ENCODE measurements at places on chromosomes 12 and 14.
A peak's percentile ranks its signal among the peaks of the same experiment; 100 is the strongest.

DNA sequence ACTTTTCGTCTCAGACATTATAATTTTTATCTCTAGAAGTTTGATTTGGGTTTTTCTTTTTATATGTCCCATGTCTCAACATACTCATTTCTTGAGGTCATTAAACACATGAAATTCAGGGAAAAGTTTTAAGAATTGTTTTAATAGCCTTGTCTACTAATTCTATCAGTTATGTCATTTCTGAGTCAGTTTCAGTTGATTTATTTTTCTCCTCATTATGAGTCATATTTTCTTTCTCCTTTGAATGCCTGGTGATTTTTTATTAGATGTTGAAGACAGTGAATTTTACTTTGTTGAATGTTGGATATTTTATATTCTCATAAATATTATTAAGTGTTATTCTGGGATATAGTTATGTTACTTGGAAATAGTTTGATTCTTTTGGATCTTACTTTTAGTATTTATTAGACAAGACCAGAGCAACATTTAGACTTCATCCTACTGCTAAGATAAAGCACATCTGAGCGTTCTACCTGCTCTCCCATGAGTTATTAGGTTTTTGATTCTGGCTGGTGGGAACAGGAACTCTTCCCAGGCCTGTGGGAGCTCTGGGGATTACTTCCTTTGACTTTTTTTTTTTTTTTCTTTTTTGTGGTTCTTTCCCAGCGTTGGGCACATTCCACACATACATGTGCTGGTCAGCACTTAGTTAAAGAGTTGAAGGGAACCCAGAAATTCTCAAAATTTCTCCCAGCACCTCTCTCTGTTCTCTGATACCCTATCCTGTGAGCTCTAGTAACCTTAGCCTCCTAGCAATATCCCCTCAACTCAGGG, 1157.7 kb downstream of the BCL11B start:
- DNase-seq = no peak

DNA sequence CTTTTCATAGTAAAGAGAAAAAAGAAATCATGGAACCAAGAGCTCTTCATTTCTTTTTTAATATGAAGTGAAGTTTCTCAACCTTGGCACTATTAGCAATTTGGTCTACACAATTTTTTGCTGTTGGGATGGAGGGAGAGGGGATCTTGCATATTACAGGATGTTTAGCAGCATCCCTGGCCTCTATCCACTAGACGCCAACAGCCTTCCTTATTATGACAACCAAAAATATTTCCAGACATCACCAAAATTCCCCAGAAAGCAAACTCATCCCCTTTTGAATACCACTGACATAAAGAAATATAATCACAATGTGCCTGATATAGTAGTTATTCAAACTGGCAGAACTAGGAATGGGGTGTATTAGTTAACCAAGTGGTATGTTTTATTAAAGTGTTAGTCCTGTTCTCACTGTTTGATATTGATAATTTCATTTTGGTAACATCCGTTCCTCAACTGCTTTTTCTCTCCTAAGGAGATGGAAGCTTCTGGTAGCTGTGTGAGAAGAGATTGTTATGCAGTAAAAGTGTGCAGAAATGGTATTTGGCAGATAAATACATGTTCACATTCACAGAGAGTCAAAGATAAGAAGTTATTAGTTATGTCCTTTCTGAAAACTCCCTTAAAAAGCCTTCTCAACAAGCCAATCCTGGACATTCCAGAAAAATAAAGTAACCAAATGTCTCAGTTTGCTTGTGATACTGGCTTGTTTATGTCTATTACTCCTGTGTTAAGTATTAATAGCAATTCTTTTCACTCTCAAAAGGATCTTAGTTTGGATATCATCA, 699.9 kb downstream of the C12orf50 start:
- no peak for DNase-seq

DNA sequence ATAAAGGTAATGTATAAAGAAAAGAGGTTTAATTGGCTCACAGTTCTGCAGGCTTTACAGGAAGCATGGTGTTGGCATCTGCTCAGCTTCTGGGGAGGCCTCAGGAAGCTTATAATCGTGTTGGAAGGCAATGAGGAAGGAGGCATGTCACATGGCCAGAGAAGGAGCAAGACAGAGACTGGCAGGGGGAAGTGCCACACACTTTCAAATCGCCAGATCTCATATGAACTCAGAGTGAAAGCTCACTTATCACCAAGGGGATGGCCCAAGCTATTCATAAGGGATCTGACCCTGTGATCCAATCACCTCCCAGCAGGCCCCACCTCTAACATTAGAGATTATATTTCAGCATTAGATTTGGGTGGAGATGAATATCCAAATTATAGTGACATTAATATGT, 26.3 kb downstream of the LDHB start:
- no peak for DNase-seq

GRCh38 chr12:132672116-132672515, 15.0 kb downstream of the POLE start:
- no peak for DNase-seq

GRCh38 chr14:99715266-99716000, 31.3 kb downstream of the CYP46A1 start:
- no peak for DNase-seq

DNA sequence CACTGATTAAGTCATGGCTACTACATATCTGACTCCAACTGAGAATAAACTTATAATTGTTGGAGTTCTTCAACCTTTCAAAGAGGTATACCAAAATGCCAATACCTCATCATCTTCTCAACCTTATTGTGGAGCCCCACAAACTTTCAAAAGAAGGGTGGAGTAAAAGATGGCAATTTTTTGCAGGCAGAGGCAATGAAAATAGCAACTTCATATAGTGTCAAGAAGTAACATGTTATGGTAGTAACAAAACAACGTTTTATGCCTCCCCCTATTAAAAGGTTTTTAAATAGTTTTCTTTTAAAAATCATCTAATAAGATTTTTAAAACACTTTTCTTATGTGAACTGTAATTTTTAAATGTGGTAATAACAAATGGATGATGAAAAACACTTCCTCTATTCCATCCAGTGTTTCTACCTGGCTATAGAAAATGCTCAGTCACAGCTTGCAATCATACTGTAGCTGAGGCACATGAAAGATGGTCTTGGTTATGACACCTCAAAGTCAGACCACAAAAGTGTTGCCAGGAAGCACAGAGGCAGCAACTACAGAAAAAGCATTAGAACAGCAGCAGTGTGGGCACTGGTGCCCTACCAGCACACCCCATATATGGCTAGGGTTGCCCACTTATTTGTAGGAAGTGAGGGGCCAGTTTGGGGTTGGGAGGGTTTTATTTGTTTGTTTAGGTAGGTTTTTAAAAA, 7.0 kb downstream of the PPP1R12A start:
- DNase-seq = no peak

- DNase-seq = peak; percentile 91
Measured at GRCh38 chr12:12428961-12429657, 72.2 kb downstream of the BORCS5 start.

- no peak for DNase-seq
Measured at GRCh38 chr14:72800848-72801370, 93.0 kb downstream of the DPF3 start.

- no peak for DNase-seq
Measured at GRCh38 chr12:111598637-111599452, at the start of gene ATXN2. Gene ATXN2 (minus strand): TSS chr12:111599315. CDS start chr12:111599034, 281 bp downstream.

DNA sequence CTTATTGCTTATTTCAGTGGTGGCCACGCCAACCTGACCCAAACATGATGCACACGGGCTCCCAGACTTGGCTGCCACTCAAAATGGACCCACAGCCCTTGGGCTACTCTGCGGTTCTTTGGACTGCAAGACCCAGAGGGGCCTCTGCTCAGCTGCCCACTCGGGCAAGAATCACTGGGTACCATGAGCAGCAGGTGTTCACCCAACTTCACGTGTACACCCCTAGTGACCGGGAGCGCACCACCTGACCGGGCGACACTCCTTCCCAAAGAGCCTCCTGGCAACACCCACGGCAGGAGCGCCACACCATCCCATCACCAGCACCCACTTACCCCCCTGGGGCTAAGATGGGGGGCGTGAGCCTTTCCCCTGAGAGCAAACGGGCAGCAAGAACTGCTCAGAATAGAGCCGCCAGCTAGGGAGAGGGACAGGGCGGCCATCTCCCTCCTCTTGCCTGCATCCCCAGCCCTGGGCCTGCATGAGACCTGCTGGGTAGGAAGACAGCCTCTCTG, 32.0 kb downstream of the CCNK start:
- DNase-seq = no peak

DNA sequence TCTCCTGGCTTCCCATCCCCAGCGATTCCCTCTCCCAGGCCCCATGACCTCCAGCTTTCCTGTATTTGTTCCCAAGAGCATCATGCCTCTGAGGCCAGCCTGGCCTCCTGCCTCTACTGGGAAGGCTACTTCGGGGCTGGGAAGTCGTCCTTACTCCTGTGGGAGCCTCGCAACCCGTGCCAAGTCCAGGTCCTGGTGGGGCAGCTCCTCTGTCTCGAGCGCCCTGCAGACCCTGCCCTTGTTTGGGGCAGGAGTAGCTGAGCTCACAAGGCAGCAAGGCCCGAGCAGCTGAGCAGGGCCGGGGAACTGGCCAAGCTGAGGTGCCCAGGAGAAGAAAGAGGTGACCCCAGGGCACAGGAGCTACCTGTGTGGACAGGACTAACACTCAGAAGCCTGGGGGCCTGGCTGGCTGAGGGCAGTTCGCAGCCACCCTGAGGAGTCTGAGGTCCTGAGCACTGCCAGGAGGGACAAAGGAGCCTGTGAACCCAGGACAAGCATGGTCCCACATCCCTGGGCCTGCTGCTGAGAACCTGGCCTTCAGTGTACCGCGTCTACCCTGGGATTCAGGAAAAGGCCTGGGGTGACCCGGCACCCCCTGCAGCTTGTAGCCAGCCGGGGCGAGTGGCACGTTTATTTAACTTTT, 14.3 kb downstream of the C12orf43 start:
- no peak for DNase-seq

DNA sequence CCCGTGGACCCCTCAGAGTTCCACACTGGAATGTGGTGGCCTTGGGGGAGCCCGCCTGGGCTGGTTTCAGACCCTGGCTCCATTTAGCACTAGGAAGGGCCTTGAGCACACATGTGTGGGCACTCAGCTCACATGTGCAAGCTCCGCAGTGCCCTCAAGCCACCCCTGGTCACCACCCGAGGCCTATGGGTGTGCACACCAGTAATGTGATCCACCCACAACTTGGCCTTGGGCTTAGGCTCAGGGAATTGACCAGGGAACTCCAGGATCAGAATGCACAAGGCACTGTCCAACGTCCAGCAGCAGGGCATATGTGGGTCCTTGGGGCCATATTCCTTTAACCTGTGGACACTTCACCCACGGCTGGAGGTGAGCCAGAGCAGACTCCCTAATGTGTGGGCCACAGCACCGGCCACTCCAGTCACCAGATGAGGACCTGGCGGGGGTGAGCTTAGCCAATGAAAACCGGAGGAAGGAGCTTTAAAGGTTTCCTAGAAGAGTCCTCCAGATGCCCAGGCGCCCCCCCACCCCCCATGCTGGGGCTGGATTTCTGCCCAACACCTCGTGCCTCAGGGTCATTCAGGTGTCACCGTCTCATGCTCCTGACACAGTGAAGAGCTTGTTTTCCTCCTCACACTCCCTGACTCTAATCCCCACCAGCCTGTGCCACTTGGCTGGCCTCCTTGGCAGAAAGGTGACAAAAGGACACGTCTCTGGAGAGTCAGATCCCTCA, 209.2 kb downstream of the ZFP36L1 start:
- DNase-seq = no peak

DNA sequence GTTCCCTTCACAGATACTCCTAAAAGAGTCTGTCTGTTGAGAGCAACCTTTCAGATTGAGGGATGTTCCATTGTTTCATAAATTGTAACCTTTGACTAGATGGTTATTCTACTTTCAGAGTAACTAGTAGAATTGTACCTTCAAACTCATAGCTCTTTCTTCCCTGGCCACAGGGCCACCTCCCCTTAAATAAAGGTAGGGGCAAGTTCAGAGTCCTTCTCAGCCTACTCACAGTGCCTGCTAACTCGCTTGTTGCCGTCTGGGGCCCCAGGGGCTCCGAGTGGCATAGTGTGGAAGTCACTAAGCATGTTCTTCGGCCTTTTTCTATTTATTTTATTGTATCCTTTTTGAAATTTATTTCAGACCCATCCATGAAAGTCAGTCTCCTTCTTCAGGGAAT, 250.4 kb downstream of the ALX1 start:
- DNase-seq = no peak

- peak; percentile 32 for DNase-seq
Measured at GRCh38 chr12:15336768-15337553, 14.7 kb downstream of the PTPRO start.

DNA sequence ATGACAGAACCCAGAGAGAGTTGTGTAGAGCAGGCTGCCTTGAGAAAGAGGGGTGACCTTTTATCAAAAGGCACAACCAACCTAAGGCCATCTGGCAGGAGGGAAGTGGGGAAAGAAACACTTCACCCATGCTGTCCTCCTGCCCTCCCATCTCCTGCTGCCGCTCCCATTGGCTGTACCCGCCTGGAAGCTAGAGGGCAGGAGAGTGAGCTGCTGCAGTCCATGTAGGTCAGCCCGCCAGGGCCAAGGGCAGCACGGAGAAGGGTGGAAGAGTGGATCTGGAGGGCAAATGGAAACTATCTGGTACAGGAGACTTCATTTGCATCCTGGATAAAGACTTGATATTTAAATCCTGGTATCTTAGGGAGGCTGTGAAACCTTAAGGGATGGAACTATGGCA, 11.5 kb upstream of the CABP1 start:
- DNase-seq = no peak

GRCh38 chr12:31205054-31205453, 120.9 kb downstream of the SINHCAF start:
- peak; percentile 45 for DNase-seq

DNA sequence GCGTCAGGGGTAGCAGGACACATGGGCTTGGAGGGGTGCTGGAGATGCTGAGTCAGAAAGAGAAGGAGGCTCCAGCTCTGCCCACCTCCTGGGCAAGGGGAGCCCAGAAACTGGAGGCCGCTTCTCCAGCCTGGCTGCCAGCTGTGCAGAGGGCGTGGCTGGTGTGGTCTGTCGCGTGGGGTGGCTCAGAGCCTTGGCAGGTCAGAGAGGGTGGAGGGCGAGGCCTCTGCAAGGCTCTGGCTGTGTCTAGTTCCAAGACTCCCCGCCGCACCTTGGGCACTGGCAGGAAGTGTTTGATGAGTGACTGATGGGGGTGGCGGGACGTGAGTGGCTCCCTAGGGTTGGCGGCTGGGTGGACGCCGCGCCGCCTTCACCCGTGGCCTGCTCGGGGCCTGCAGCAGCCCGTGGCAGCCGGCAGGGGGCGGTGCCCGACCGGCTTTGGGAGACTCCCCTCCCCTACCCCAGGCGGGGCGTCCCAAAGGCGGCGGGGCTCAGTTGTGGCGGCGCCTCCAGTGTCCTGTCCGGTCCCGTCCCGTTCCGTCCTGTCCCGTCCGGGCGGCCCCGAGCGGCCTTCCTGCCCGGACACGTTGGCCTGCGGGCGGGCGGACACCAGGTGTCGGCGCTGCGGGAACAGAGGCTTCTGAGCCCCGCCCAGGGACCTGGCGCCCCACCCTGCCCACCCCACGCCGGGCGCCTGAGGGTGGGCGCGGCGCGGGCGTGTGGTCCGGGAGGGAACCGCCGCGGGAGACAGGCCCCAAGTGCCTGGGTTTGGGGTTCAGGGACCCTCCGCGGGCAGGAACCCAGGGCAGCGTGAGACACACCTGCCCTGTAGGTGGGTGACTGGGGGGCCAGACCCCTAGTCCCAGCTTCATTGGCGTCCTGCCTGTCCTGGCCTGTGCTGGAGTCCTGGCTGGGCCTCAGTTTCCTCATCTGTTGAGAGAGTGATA, 39.7 kb downstream of the KRT80 start:
- peak; percentile 92 for DNase-seq
